A549 treated with CpdA at 1 μM for 4 hours (cell line): ENCODE measurements at places on chromosomes 13 and 19. TPM values are rescaled to one million over a fixed set of nuclear protein-coding genes. Genes with fewer than 3 reads are reported as not detected.

Gene MIA
- 0.33 to 0.64 TPM in 2 of 5 replicates, not detected in the others for total RNA-seq

Gene WDR88
- not detected in 5 replicates for total RNA-seq

Gene ZNF667
- not detected in 5 replicates for total RNA-seq

Gene PRSS57
- total RNA-seq = 0.13 TPM in 1 of 5 replicates, not detected in the others

Gene TMEM150B
- total RNA-seq = 0.06 to 0.27 TPM (median 0.19 TPM) in 3 of 5 replicates, not detected in the others
